Calu3 (cell line): ENCODE measurements at places on chromosomes 11 and 22. TPM values are rescaled to one million over a fixed set of nuclear protein-coding genes. Genes with fewer than 3 reads are reported as not detected.
A peak's percentile ranks its signal among the peaks of the same experiment; 100 is the strongest.

The INPPL1 gene
- total RNA-seq: 203 and 221 TPM in 2 replicates

The LMO2 gene
- 0.38 and 1.3 TPM in 2 replicates for total RNA-seq

The SLC25A45 gene
- 2.9 and 4.0 TPM in 2 replicates for total RNA-seq

The C11orf87 gene
- total RNA-seq: not detected in 2 replicates

The NRIP3 gene
- 0.73 and 0.83 TPM in 2 replicates for total RNA-seq

The MRGPRX3 gene
- not detected in 2 replicates for total RNA-seq

The ZC3H12C gene
- 11.1 and 14.1 TPM in 2 replicates for total RNA-seq

The GLB1L3 gene
- not detected in 2 replicates for total RNA-seq

The FGF3 gene
- not detected in 2 replicates for total RNA-seq

The SCGB1A1 gene
- not detected in 2 replicates for total RNA-seq

The SLC6A5 gene
- not detected in 2 replicates for total RNA-seq

The KCNK4 gene
- not detected in 2 replicates for total RNA-seq

The IFTAP gene
- total RNA-seq: 15.5 and 17.1 TPM in 2 replicates

- DNase-seq: no peak
These were observed 21.4 kb downstream of the YPEL1 start for GRCh38 chr22:21714059-21714770.

DNA sequence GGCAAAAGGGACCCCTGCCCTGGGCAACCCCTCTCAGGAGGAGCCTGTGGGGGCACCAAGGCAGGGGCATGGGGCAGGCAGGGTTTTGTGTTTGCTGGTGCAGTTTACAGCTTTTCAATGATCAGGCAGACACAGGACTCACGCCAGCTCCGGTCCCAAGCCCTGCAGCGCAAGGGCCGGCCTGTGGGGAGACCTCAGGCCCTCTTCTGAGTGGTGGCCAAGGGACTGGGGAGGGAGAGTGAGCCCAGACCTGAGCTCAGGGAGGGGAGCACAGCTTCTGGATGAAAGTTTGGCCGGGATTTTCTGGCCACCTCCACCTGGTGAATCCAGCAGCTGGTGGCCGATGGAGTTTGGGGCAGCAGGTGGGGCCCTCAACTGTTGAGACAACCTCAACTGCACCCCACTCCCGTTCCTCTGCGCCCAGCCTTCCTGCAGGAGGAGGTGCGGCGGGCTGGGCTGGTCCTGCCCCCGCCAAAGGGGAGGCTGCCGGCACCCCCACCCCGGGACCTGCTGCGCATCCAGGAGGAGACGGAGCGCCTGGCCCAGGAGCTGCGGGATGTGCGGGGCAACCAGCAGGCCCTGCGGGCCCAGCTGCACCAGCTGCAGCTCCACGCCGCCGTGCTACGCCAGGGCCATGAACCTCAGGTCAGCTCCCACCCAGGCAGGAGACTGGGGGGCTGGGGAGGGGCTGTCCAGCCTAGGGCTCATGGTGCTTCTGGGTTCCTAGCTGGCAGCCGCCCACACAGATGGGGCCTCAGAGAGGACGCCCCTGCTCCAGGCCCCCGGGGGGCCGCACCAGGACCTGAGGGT lies 3.6 kb downstream of the TCIRG1 start:
- no peak for DNase-seq

DNA sequence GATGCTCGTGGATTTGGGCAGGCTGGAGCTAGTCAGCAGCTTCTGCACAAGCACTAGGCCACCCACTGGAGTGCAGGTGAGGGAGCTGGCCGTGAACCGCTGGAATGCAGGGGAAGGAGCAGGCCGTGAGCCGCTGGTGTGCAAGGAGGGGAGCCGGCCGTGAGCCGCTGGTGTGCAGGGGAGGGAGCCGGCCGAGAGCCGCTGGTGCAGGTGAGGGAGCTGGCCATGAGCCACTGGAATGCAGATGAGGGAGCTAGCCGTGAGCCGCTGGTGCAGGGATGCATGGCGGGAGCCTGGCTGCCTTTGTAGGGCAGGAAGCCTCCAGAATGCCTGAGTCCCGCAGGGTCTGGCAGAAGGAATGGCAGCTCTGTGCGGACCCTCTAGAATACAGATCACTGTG lies 4220.0 kb upstream of the OR11H1 start:
- no peak for DNase-seq

DNA sequence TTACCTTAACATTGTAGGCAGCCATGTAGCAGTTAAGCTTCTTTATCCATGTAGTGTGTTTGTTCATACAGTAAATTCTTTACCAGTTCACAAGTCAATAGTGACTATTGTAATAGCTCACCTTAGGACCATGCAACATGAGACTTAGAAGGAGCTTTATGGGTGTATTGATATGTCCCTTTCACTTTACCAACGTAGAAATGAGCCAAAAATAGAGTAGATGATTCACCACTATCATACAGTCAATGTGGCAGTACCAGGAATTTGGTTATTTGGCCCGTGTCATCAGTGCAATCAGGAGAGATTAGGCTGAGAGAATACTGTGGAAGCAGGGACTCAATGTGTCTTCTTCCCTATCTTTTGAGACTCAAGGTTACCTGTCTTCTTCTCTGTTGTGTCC lies 4.7 kb downstream of the ZDHHC13 start:
- no peak for DNase-seq

GRCh38 chr11:8326337-8326736 lies 62.7 kb upstream of the LMO1 start:
- DNase-seq: no peak

GRCh38 chr11:44740967-44741366 lies 14.2 kb downstream of the TSPAN18 start:
- no peak for DNase-seq

DNA sequence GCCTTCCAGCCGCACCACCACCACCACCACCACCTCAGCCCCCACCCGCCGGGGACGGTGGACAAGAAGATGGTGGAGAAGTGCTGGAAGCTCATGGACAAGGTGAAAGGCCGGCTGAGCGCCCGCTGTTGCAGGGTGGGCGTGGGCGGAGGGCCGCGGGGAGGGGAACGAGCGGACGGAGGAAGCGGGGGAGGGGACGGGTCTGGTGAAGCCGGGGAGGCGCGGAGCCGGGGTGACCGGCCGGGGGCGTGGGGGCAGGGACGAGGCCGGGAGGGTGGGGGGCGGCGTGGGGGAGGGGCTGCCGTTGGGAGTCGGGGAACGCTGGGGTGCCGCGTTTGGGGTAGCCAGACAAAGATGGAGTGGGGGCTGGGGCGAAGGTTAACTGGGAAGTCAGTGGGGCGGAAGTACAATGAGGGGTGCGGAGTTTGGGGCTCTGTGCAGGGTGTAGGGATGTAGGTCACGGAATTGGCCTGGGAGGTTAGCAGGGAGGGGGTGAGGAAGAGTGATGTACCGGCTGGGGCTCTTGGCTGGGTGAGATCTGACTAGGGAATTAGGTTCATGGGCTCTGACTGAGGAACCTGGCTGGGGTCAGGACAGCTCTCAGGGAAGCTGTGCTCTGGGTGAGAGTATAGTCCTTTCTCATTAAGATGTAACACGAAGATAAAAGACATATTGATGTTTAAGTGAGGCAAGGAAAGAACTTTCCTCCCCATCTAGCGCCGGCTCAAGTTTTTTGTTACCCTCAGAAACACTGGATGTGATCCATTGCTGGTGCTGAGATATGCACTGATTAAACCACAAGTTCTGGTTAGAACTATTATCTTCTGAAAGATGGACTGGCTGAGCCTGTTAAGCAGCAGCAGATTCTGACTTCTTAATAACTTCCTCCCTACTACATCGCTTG lies 624 bp downstream of the CBL start:
- DNase-seq: peak; percentile 27

DNA sequence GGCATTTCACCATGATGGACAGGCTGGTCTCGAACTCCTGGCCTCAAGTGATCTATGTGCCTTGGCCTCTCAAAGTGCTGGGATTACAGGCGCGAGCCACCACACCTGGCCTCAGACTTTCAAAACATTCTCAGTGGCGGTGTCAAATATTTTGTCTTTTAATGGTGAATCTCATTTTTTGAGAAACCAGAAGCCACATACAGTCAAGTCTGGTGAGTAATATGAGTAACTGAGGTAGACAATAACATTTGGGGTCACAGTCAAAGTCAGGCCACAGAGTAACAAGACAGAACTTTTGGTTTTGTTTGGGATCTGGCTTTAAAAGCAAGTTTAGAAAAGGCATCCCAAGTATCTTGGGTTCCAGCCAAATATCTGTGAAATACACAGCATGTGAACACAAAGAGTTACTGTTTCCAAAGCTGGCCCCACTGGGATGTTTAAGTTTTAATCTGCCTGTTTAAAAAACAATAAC lies 5.6 kb upstream of the TMA7B start:
- DNase-seq: peak; percentile 25

- DNase-seq: no peak
These were observed 69.0 kb upstream of the CRTAM start for GRCh38 chr11:122769126-122769780.

DNA sequence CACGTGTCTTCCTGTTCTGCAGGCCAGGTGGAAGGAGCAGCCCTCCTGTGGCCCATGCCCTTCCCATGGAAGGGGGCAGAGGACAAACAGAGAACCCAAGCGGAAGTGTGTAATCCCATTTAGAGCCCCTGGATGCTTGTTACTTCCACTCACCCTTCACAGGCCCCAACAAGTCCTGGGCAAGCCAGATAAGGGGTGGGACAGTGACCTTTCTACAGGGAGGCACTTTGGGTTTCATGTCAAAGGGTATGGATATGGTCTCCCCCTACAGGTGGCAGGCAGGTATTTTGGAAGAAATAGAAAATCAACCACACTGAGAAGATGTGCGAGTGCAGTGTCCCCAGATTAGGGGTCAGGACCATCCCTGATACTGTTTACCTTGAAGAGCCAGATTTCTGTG lies 11.4 kb downstream of the MPEG1 start:
- no peak for DNase-seq

GRCh38 chr11:135027461-135027860 lies 615.4 kb upstream of the B3GAT1 start:
- no peak for DNase-seq

- DNase-seq: peak; percentile 85
These were observed 79.4 kb upstream of the PPARA start for GRCh38 chr22:46070803-46071450.

DNA sequence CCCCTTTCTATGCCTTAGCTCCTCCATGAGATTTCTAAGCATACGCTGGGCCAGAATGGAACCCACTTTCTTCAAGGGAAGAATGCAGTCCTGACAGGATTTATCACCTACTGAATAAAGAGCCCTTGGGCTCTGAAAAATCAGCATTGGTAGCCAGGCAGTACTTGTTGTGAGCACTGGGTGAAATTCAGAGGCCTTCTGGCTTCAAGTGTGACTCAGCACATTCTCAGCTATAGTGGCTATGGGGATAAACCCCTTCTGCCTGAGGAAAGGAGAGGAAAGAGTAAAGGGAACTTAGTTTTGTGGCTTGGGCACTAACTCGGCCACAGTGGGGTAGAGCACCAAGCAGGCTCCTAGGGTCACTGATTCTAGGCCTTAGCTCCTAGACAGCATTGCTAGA lies 574.8 kb downstream of the JRKL start:
- no peak for DNase-seq

DNA sequence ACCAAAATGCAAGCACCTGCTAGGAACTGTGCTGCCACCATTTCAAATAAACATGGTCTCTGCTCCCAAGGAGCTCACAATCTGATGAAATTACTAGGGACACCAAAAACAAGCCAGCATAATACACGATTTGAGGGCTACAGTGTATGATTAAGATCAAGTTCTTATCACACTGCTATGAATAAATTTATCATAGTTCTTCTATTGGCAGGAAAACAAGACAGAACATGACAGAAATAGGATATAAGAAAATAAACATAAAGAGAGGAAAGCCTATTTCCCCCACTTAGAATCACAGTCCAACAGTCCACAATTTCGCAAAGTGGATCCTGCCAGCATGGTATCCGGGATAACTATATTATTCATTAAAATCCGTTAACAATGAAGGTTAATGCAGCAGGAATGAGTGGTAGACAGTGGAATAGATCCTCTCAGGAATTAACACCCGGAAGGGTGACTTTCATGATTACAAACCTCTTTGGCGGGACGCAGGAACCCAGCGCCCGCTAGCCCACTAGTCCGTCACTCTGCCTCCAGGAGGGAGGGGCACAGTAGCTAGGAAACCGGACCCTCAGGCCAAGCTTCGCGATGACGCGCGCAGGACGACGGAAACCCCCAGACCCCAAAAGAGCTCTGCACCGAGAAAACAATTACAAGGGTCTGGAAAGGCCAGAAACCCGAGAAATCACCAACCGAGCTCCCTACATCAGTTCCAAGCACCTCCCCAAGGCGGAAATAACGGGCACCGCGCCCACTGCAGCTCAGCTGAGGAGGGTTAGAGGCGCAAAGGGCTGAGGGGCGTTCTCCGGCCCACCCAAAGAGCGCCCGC lies 607 bp downstream of the CCDC82 start:
- DNase-seq: no peak

- DNase-seq: no peak
These were observed 44.1 kb upstream of the CCDC188 start for GRCh38 chr22:20194681-20195593.

DNA sequence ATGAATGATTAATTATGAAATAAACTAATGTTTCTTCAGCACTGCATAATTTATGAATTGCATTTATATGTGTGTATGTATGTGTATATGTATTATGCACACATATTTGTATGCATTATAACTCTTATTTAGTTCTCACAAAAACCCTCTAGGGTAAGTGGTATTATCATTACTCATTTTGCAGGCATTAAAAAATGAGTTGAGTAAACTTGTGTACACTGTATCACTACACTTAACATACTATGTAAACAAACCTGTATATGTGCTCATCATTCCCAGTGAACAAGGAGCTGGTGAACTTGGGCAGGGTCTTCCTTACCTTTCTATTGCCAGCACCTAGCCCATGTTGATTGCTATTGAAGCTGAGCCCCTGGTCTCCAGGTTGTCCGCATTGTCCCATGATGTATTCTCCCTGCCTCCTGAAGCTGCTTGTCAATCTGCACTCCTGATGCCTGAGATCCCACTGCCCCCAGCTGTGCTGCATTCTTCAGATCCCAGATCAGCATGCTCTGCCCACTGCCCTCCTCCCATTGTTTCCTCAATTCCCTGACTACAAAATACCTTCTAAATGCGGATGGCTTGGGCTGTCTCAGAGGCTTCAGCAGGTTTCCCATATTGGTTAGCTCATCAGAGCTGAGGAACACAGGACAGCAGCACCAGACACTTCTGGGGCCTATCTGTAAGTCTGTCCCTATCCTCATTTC lies 267.9 kb upstream of the SESN3 start:
- no peak for DNase-seq

DNA sequence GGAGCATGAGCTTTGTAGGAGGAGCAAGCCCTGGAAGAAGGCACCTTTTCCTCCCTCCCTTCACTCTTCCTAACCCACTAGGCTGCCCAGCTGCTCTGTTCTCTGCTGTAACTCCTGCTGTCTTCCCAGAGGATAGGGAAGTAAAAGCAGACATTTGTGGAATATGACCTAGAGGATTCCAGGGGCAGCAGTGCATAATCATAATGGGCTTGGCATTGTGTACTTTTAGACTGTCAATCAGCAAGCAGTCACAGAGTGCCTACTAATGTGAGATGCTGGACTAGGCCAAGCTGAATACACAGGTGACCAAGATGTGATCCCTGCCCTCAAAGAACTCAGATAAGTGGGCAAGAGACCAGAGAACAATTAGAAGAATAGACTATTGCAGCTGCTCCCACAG lies 133.0 kb downstream of the NAV2 start:
- DNase-seq: no peak

GRCh38 chr22:48224332-48224731 lies 1461.9 kb downstream of the TBC1D22A start:
- no peak for DNase-seq

- no peak for DNase-seq
These were observed 385 bp downstream of the HARBI1 start for GRCh38 chr11:46616551-46617133.

GRCh38 chr22:34019190-34019845 lies 99.0 kb upstream of the LARGE1 start:
- no peak for DNase-seq
